ENCODE measurements at places on chromosomes 13 and 19. TPM values are rescaled to one million over a fixed set of nuclear protein-coding genes. Genes with fewer than 3 reads are reported as not detected.
A peak's percentile ranks its signal among the peaks of the same experiment; 100 is the strongest.

- no peaks in the 10 kb centered on the region for H3K27me3 ChIP-seq
- peaks cover 40% of the 10 kb centered on the region for H3K4me1 ChIP-seq
- DNase-seq, result no peak
- peak overlapping the region; percentile 99 for H3K4me3 ChIP-seq
Measured at GRCh38 chr13:78657699-78658629, 991 bp downstream of the OBI1 start.

Gene TFPT
- 29.3 TPM for total RNA-seq

Gene NCR1
- not detected for total RNA-seq

DNA sequence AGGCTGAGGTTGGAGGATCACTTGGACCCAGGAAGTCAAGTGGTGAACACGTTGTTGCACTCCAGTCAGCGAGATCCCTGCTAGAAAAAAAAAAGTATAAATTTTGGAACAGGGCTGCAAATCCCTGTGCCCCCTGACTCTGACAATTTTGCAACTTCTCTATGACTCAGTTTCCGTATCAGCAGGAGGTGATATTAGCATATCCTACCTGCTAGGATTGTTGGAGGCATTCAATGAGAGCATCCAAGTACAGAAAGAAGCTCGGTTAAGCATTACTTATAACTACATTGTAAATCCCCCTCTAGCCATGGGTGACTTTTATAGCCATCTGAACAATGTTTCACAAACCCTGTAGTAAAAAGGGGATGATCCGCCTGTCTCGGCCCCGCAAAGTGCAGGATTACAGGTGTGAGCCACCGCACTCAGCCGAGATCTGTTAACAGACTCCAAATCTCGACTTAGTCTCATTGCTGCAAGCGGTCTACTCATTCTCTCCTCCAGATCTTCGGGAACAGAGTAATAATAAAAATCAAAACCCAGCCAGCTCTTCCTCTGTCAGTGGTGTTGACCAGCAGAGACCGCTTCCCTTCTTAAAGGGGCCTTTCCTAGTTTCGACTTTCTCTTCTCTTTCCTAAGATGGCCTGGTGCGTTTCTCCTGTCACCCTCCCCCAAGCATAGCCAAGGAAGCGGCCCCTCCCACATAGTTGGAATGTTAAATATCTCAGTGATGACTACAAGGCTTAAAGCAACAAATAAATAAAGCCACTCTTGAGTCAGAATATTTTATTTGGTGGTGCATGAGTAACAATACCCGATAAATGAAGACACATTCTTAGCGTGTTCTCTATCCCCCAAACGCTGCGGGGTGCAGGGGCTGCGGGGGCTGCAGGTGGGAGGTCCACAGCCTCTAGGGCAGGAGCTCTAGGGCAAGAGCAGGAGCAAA lies 10.3 kb upstream of the BICRA start:
- H3K27me3 ChIP-seq, result peaks cover 2% of the 10 kb centered on the region
- H3K4me1 ChIP-seq, result peaks cover 18% of the 10 kb centered on the region
- H3K36me3 ChIP-seq, result no peaks in the 10 kb centered on the region
- peak overlapping the region; percentile 94 for H3K4me3 ChIP-seq
- DNase-seq, result no peak

Gene FUT1
- total RNA-seq, result 0.27 TPM

Gene CCDC169
- total RNA-seq, result 0.23 TPM

DNA sequence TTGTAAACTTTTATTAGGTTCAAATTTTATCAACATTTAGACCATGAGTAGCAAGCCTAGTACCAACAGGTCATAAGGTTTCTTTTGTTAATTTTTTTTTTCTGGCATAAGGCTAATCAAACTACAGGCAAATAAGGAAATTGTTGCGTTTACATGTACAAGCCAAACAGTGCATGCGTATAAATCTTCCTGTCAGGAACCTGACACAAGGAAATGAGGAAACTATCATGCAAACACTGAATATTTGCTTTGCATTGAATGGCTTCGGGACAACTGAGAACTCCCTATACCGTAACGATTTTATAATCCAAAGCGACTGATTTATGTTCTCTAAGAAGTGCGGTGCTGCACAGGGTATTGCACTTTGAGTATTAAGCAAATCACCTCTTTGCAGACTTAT lies 133.0 kb upstream of the TRPC4 start:
- H3K27me3 ChIP-seq, result no peaks in the 10 kb centered on the region
- no peaks in the 10 kb centered on the region for H3K4me1 ChIP-seq
- no peak overlapping the region for H3K4me3 ChIP-seq
- no peak overlapping the region for H3K27ac ChIP-seq

DNA sequence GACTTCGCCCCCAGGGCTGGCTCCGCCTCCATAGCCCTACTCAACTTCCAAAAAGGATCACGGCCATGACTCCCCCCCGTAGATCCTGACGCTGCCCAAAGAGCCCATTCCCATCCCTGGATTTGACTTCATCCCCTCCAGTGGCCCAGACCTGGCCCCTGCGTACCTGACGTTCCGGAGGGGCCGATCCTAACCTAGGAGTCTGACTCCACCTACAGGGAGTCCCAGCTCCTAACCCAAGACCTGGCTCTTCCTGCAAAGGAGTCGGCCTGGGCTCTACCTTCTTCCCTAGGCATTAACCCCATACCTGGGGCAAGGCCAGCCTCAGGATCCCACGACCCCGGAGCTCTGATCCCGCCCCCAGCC lies 10.8 kb downstream of the STAP2 start:
- H3K27me3 ChIP-seq, result peaks cover 3% of the 10 kb centered on the region
- peak; percentile 25 for DNase-seq
- peaks cover 17% of the 10 kb centered on the region for H3K4me1 ChIP-seq
- peaks cover 3% of the 10 kb centered on the region for H3K36me3 ChIP-seq

- DNase-seq, result no peak
- H3K27ac ChIP-seq, result no peak overlapping the region
- H3K36me3 ChIP-seq, result no peaks in the 10 kb centered on the region
- peaks cover 51% of the 10 kb centered on the region for H3K27me3 ChIP-seq
- no peak overlapping the region for H3K4me3 ChIP-seq
- H3K4me1 ChIP-seq, result peaks cover 3% of the 10 kb centered on the region
Measured at GRCh38 chr19:17025991-17026658, 485 bp downstream of the CPAMD8 start.

Gene LYPD3
- 3.0 TPM for total RNA-seq

DNA sequence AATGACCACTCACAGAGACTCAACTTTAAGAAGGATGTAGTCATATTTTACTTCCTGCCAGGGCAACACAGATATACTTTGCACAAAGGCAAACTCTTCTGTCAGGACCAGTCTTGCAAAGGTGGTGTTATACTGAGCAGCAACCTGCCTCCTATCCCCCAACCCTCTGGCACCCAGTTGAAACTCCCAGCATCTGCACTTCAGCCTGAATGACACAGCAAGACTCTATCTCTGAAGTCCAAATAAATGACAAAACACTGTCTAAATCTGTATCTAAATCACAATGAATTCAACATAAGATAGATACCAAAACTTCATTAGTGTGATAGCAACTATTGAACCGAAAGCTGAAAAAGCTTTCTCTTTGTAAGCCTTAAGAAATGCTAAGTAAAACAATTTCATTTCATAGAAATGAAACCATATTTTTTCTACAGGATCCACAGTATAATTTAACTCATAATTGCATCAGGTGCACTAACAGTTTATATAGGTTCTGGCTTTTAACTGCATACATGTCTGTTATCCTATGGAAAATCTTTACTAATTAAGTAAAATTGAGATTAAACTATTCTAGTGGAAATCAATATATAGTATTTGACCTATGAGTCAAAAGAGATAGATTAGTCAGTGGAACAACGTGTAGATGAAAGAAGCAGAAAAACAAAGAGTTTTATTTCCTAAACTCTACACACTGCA lies 163.7 kb downstream of the TBC1D4 start:
- peaks cover 36% of the 10 kb centered on the region for H3K36me3 ChIP-seq
- peak overlapping the region; percentile 92 for H3K27ac ChIP-seq
- H3K27me3 ChIP-seq, result no peaks in the 10 kb centered on the region
- H3K4me1 ChIP-seq, result peaks cover 63% of the 10 kb centered on the region
- H3K4me3 ChIP-seq, result peak overlapping the region; percentile 63

Gene TEX29
- 0.46 TPM for total RNA-seq

DNA sequence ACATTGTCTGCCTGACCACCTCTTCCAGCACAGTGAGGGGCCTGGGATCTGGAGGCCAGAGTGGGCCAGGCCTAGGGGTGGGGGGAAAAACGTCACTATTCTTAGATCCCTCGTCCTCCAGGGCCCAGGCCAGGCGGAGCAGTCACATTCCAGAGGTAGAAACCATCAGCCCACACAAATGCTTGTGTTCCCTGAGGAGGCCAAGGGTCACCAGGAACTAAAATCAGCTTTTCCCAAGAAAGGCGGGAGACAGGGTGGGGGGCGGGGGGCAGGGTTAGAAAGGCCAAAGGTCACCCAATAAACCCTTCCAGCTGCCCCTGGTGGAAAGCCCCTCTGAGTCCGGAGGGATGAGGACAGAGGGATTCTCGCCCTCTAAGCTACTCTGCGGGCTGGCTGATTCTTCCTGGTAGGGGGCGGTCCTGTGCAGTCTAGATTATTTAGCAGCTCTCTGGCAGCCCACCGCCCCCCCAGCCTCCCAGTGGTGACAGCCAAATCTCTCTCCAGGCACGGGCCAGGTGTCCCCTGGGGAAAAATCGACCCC lies 23.5 kb upstream of the CCL25 start:
- no peaks in the 10 kb centered on the region for H3K36me3 ChIP-seq
- H3K4me1 ChIP-seq, result no peaks in the 10 kb centered on the region
- H3K27me3 ChIP-seq, result no peaks in the 10 kb centered on the region
- no peak overlapping the region for H3K4me3 ChIP-seq
- no peak for DNase-seq

Gene FBXL3
- 44.4 TPM for total RNA-seq

Gene TMPRSS9
- not detected for total RNA-seq

DNA sequence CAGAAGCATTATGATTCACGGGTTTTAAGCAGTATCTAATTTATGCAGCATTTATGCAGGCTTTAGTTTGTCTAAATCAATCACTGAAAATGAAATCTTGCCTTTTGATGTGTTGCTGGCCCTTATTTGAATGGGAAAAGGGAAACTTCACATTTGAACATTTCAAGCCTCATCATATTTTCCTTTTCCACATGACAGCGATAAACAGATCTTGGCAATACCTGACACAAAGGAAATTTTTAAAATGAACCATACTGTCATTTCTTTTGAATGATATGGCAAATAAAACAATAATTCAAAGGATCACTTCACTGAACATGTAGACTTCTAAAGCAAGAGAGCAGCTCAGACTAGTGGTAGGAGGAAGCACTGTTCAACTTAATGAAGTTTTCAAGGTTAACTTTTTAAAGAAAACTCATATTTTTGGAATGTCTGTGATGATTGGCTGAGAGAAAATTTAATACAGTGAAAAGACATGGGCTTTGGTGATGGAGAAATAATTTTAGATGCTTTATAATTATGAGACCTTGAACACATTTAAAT lies 198.1 kb downstream of the OXGR1 start:
- H3K4me3 ChIP-seq, result no peak overlapping the region
- H3K36me3 ChIP-seq, result no peaks in the 10 kb centered on the region
- no peaks in the 10 kb centered on the region for H3K27me3 ChIP-seq
- H3K4me1 ChIP-seq, result no peaks in the 10 kb centered on the region
- H3K27ac ChIP-seq, result no peak overlapping the region
- DNase-seq, result no peak

DNA sequence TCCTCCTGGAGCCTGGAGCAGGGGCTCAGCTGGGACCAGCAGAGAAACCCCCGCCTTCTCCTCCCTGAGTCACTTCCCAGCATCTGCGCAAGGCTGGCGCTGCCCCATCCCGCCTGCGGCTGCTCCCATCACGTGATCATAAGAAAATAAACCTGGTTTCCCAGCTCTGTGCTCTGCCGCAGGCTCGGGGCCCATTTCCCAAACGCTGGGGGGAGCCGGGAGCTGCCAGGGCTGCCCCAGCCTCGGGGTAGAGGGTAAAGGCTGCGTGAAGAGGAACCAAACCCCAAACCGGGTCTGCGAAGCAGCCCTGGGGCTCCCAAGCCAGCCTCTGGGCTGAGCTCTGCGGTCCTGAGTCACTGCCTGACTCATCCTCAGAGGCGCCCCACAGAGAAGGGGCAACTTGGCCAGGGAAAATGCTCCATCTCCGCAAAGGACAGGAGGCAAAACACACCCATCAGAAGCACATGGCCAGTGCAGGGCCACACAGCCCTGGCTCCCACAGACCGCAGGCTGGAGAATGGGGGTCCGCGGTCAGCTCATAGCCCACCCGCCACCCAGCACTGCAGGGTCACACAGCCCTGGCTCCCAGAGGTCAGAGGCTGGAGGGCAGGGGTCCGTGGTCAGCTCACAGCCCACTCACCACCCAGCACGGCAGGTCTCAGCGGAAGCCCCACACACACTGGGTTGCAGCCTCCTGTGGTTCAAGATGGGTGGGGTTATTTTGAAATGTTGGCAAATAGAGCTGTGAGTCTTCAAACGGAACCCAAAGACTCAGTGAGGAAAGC lies 67.1 kb downstream of the RASA3 start:
- H3K4me3 ChIP-seq, result peak overlapping the region; percentile 70
- H3K27ac ChIP-seq, result peak overlapping the region; percentile 89
- peaks cover 10% of the 10 kb centered on the region for H3K36me3 ChIP-seq
- DNase-seq, result peak; percentile 52
- no peaks in the 10 kb centered on the region for H3K27me3 ChIP-seq

Measured in activated T-helper 2 cell treated with anti-CD3 and anti-CD28 coated beads, Interferon-gamma antibody, Interleukin-2, Interleukin-4, amounts not matched to agents 10 μg/mL and 5 μg/mL and 100 μg/mL, durations not matched to agents 14 hours and 24 hours and 36 hours (primary cell).